ENCODE measurements at places on chromosomes 5 and 9. TPM values are rescaled to one million over a fixed set of nuclear protein-coding genes. Genes with fewer than 3 reads are reported as not detected.

- no peak for DNase-seq
- no peaks in the 10 kb centered on the region for H3K4me1 ChIP-seq
- H3K36me3 ChIP-seq = no peaks in the 10 kb centered on the region
- H3K27me3 ChIP-seq = no peaks in the 10 kb centered on the region
- no peak overlapping the region for H3K4me3 ChIP-seq
- H3K27ac ChIP-seq = no peak overlapping the region
Measured at GRCh38 chr5:172506921-172507320, 52.6 kb upstream of the SH3PXD2B start.

DNA sequence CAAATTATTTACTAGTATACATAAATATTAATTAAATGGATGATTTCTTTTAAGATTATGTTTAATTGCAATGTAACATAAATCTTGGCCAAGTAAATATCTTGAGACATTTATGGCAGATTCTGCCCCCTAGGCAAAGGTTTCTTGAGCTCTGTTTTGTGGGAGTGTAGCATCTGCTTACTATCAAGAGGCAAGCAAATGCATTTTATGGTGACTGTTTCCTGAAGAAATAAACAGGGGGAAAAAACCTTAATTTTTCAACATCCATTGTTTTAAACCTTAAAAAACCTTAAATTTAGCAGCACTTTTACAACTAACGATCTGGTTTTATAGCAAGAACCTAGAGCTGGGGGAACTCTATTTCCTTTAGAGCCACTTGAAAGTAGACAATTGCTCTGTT is 25.7 kb upstream of the FREM1 start:
- H3K36me3 ChIP-seq = no peaks in the 10 kb centered on the region
- no peaks in the 10 kb centered on the region for H3K27me3 ChIP-seq
- H3K4me1 ChIP-seq = no peaks in the 10 kb centered on the region
- H3K4me3 ChIP-seq = no peak overlapping the region
- DNase-seq = no peak

- DNase-seq = no peak
- H3K36me3 ChIP-seq = no peaks in the 10 kb centered on the region
- no peak overlapping the region for H3K27ac ChIP-seq
- no peaks in the 10 kb centered on the region for H3K27me3 ChIP-seq
- no peaks in the 10 kb centered on the region for H3K4me1 ChIP-seq
Measured at GRCh38 chr5:147731431-147732290, 50.9 kb downstream of the JAKMIP2 start.

DNA sequence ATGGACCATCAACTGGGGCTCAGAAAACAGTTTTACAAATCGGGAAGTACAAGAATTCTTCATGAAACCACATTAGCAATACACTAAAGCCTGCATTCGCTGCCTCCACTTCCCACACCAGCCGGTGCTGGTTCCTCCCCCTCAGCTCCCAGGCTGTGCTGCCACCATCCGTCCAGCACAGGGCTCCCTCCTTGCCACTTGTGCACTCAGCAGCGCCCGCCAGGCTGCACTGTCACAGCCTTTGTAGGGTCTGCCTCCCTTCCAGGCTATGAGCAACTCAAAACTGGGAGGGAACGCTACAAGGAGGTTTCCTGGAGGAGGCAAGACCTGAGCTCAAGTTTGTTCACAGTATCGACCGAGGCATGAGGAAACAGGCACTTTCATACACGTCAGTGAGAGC is 7.7 kb downstream of the MAPK9 start:
- no peak overlapping the region for H3K4me3 ChIP-seq
- peaks cover 51% of the 10 kb centered on the region for H3K36me3 ChIP-seq
- H3K4me1 ChIP-seq = peaks cover 7% of the 10 kb centered on the region
- DNase-seq = no peak

SPATA31D4 gene
- not detected for total RNA-seq

SLC24A2 gene
- not detected for total RNA-seq

GRCh38 chr5:99076723-99077640 is 148.2 kb upstream of the CHD1 start:
- no peak overlapping the region for H3K27ac ChIP-seq
- H3K27me3 ChIP-seq = no peaks in the 10 kb centered on the region
- no peaks in the 10 kb centered on the region for H3K36me3 ChIP-seq

- DNase-seq = no peak
- H3K4me1 ChIP-seq = peaks cover 16% of the 10 kb centered on the region
- no peaks in the 10 kb centered on the region for H3K36me3 ChIP-seq
- H3K27me3 ChIP-seq = no peaks in the 10 kb centered on the region
- H3K4me3 ChIP-seq = no peak overlapping the region
- H3K27ac ChIP-seq = no peak overlapping the region
Measured at GRCh38 chr5:142897328-142897727, 127.2 kb downstream of the ARHGAP26 start.

DNA sequence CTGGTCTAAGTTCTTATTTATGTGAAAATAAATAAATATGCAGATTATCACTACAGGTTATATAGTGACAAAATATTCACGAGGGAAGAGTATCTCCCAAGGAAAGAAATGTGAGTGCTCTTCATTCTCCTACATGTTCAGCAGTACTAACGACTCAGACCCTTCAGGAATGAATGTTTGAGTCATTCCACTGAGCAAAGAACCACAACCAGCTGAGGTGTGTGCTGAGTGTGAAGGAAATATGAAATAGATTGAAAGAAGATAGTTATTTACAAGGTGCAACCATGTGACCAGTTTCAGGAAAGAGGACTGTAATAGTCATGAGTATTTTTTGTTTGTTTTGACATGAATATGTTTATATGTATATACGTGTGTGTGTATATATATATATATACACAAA is 228.7 kb downstream of the TUSC1 start:
- H3K27me3 ChIP-seq = no peaks in the 10 kb centered on the region
- H3K36me3 ChIP-seq = no peaks in the 10 kb centered on the region
- H3K4me3 ChIP-seq = no peak overlapping the region
- H3K27ac ChIP-seq = no peak overlapping the region

DOCK8 gene
- total RNA-seq = 83.9 TPM

DNA sequence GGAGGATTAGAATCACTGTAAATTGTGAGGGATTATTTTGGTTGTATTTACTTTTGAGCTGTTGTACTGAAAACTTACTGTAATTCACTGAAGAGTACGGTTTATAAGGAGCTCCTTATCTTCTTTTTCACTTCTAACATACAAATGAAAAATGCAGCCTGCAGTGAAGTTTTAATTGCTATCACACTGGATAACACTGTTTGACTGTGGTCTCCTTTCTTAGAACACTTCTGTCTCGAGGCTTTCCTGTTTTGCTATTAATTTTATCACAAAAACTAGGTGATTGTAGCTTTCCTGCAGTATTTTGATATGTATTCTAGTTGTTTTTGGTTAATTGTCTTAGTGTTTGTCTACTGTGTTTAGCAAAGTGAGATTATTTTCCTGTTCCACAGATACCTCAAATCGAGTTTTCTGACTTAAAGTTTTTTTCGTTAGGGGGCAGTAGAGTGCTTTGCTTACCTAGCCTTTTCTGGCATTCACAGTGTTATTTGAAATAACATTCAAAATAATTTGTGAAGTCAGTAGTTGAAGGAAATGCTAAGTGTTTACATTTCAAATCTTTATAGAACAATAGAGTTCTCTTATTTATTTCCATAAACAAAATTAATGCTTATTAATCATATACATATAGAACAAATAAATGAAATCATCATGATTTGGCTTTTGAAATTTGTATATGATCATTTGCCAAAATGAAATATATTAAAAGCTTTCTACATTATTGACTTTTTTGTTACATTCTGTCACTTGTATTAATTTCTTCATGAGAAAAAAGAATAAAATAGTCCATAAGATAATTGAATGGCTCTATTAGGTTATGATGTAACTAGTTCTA is 52.9 kb downstream of the COMMD10 start:
- H3K36me3 ChIP-seq = peaks cover 2% of the 10 kb centered on the region
- peaks cover 5% of the 10 kb centered on the region for H3K4me1 ChIP-seq
- no peak overlapping the region for H3K4me3 ChIP-seq
- H3K27ac ChIP-seq = no peak overlapping the region
- DNase-seq = no peak

B4GALT7 gene
- total RNA-seq = 17.2 TPM

DNA sequence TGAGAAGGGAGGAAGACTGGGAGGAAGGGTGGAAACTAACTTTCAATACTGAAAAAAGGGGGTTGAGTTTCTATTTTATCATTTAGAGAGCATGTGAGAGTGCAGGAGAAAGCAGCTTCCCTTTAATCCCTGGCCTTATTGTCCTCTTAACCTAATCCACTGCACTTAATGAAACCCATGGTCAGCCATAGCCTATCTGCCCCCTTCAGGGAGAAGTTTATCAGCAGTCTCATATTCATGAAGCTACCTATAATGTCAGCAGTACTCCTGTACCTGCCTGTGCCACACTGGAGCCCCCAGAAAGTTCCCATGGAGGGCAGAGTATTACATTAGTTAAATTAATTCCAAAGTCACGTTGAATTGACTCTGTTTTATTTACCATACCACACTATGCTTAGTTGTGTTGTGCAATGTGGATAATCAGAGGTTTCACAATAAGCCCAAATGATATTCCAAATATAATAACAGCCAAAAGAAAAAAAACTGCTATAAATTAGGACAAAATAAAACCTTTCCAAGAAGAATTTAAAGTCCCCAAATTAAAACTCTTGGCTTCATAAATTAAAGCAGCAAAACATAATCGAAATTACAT is 62.9 kb downstream of the MUSK start:
- no peaks in the 10 kb centered on the region for H3K36me3 ChIP-seq
- H3K27me3 ChIP-seq = no peaks in the 10 kb centered on the region
- no peak overlapping the region for H3K27ac ChIP-seq
- no peak overlapping the region for H3K4me3 ChIP-seq
- H3K4me1 ChIP-seq = no peaks in the 10 kb centered on the region

- no peak for DNase-seq
- no peaks in the 10 kb centered on the region for H3K36me3 ChIP-seq
- no peak overlapping the region for H3K4me3 ChIP-seq
- no peak overlapping the region for H3K27ac ChIP-seq
Measured at GRCh38 chr5:63125862-63126261, 547.2 kb downstream of the LRRC70 start.

FOXD4L6 gene
- total RNA-seq = not detected

DNA sequence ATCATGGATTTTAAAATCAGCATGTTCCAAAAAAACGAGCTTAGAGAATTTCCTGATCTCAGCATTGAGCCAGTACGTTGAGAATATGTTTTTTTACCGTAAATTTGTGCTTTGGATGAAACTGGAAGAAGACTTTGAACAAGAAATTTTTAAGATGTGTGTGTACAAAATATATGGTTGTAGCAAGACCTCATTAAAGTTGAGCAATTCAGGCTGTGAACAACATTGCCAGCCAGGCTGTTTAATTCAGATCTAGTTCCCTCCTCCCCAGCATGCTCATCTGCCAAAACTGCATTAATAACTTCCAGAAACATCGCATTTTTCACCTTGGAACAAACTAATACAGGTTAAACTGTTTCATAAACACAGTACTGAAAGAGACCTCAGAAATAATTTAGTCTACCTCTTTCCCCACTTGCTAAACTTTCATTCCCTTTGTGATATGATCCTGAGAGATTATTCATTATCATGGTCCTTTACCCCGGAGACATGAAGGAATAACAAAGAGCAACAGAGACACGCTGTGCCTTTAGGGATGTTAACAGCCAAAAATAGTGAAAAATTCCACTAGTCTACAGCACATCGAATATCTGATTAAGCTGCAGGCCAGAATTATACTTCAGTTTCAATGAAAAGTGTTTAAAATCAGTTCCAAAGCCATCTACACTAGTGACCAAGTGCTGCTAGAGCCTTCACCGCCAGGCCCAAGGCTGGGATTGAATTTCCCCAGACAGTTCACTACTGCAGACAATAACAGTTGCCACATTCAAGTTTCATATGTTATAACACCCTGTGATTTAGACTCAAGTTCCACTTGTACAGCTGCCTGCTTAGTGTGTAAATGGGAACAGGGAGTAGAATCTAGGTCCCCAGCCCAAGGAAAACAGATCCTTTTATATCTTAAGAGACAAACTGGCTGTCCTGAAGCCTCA is 89.6 kb downstream of the EFNA5 start:
- H3K4me3 ChIP-seq = no peak overlapping the region
- no peaks in the 10 kb centered on the region for H3K4me1 ChIP-seq
- DNase-seq = no peak
- H3K27me3 ChIP-seq = no peaks in the 10 kb centered on the region
- no peak overlapping the region for H3K27ac ChIP-seq
- no peaks in the 10 kb centered on the region for H3K36me3 ChIP-seq

DNA sequence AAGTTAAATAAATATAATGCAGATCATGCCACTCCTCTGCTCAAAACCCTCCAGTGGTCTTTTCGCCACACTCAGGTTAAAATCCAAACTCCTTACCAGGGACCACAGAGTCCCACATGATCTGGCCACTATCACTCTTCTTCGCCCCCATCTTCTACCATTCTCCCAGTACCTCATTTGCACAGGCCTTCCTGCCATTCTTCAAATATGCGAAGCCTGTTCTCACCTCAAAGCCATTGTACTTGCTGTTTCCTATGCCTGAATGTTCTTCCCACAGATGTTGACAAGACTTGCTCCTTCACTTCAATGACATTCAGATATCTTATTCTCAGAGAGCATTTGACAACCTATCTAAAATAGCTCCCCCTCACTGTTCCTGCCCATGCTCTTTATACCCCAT is 10.9 kb downstream of the TEX10 start:
- no peaks in the 10 kb centered on the region for H3K27me3 ChIP-seq
- peaks cover 4% of the 10 kb centered on the region for H3K4me1 ChIP-seq
- no peak overlapping the region for H3K4me3 ChIP-seq
- H3K36me3 ChIP-seq = no peaks in the 10 kb centered on the region
- no peak overlapping the region for H3K27ac ChIP-seq

DNA sequence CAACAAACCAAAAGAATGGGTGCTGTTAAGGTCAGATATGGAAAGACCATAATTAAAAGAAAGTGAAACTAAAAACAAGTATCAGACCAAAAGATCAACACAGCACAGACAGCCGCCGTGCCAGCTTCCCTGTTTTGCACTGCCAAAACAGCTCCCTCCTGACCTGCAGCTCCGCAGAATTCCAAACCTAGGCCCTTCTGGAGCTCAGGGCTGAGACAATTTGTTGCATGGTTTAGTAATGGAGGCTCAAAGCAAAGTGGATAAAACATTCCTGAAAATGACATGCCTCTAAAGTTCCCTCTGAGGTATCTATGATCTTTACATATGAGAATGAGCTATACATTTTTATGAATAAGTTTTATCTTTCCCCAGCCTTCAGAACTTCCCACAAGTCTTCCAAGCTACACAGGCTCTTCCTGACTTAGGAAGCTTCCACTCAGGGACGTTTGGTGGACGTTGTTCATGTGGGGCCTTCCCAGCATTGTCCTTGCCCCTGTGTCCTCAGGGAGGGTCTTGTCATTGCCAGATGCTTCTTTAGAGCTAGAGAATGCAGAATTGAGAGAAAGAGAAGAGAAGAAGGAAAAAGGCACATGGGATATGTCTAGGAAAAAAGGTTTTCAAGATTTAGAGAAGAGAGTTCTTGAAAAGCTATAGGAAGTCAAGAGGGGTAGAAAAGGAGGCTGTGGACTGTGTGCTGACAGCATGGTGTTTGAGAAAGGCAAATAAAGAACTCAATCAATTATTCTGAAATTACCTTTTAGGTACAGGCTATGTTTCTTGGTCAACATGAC is 28.4 kb upstream of the SSBP2 start:
- H3K36me3 ChIP-seq = no peaks in the 10 kb centered on the region
- peak overlapping the region; percentile 4 for H3K4me3 ChIP-seq
- H3K4me1 ChIP-seq = peaks cover 16% of the 10 kb centered on the region
- DNase-seq = no peak

GRCh38 chr5:125399885-125400284 is 653.4 kb upstream of the ZNF608 start:
- H3K27ac ChIP-seq = no peak overlapping the region
- no peak for DNase-seq
- no peaks in the 10 kb centered on the region for H3K27me3 ChIP-seq
- H3K36me3 ChIP-seq = no peaks in the 10 kb centered on the region
- no peak overlapping the region for H3K4me3 ChIP-seq

Measured in upper lobe of left lung (tissue), 6 donors.